WERI-Rb-1 (cell line): ENCODE measurements at places on chromosomes 1 and 21.

DNA sequence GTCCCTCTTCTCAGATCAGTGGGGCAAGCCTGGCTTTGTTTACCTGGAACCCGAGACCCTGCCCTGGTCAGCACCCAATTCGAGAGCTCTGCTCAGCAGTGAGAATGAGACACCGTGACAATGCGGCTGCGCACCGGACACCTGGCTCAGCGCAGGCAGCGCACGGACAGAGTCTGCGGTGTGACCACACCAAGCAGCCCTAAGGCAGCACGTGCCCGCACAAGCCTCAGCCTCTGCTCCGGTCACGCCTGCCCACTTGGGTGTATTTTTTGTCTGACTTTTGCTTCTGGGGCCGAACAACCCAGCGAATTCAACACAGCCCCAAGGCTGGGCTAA, 4.7 kb downstream of the KRTAP10-8 start:
- DNase-seq = no peak

- no peak for DNase-seq
These were observed 12.7 kb downstream of the ARNT start for GRCh38 chr1:150863724-150864123.

GRCh38 chr1:201283836-201284553, 689 bp downstream of the PKP1 start:
- DNase-seq = no peak

DNA sequence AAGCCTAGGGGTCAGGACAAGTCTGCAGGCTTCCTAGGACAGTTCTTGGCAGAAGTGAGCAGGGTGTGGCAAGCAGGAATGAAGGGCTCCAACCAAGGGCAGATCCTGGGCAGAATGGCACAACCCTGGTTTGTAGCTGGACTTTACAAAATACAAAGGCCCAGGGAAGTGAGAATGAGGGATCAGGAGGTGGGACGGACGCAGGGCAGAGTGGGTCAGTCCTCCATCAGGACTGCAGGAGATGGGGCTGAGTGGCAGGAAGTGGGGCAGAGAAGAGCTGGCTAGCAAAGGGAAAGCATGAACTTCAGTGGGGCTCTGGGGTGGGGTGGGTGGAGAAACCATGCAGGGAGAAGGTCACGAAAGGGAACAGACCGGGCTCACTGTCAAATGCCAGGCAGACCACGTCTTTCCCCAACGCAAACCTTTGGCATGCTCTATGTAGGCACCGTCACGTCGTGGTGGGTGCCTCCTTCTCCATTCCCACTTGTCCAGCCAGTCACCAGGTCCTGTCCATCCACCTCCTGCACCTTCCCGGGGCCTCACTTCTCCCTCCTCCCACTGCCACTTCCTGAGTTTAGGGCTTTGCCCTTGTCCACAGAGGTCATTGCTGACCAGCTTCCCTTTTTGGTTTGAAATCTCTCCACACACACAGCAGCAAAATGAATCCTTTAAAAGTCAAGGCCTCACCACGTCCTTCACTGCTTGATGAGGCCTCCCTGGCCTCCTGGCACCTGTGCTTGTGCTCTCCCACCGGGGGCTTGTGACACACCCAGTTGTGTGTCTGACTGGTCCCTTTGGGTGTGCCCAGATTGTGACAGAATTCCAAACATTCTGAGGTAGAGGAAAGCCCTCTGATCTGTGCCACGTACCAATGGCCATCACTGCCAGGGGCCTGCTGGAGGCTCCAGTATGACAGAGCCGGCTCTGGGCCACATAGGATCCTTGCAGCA, 8.7 kb upstream of the CLDN19 start:
- no peak for DNase-seq

- no peak for DNase-seq
These were observed 23.1 kb upstream of the PTPRF start for GRCh38 chr1:43507296-43508295.
